Endothelial cell of umbilical vein (primary cell): ENCODE measurements at places on chromosomes 5 and 9.

- no peak for DNase-seq
These were observed 106.9 kb upstream of the ST8SIA4 start for GRCh38 chr5:101009758-101010519.

DNA sequence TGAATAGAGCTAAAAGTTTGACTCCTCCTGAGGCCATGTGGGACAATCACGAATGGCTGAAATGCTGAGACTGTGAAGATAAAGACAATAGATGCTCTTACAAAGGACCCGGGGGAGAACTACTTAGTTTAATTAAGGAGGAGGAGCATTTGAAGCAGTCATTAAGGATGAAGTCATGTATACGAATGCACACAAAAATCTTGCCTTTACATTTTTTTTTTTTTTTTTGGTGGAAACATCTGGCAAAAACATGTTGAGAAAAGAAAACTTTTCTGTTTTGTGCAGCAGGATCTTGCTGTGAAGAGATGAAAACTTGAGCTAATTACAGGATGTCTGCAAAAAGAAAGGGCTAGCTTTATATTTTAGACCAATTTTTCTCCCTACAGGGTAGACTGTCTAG lies 42.3 kb upstream of the NR3C1 start:
- no peak for DNase-seq

GRCh38 chr9:137493364-137494103 lies 34.4 kb upstream of the NSMF start:
- no peak for DNase-seq

GRCh38 chr9:16138561-16139491 lies 586.0 kb downstream of the CCDC171 start:
- no peak for DNase-seq

DNA sequence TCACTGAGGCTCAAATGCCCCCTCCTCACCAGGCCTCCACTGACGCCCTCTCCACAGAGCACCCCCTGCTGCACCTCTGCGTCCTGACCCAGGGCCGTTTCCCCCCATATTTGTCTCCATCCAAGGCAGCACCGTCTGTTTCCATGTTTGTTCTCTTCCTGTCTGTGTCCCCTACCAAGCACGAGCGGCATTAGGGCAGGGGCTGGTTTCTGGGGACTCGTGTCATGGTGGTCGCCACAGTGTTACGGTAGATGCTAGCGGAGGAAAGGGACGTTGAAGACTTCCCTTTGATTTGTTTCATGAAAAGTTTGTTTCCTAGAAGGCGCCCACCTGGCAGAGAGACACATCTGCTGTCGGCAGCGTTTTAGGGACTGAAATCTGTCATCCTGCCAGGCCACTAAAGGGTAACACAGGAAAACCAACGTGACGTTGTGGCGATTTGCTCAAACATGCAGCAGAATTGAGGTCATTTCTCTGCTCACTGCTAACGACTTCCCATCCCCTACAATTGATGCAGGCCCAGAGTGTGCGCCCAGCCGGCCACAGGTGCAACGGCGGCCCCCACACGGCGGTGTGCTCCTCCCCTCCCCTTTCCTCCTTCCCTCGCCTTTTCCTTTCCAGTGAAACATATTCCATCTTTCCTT lies 79.3 kb upstream of the IRX4 start:
- DNase-seq, result no peak

- DNase-seq, result peak; percentile 54
These were observed 11.9 kb downstream of the CAPSL start for GRCh38 chr5:35926389-35927051.

- DNase-seq, result no peak
These were observed 703.4 kb upstream of the GRAMD2B start for GRCh38 chr5:125719681-125720347.

DNA sequence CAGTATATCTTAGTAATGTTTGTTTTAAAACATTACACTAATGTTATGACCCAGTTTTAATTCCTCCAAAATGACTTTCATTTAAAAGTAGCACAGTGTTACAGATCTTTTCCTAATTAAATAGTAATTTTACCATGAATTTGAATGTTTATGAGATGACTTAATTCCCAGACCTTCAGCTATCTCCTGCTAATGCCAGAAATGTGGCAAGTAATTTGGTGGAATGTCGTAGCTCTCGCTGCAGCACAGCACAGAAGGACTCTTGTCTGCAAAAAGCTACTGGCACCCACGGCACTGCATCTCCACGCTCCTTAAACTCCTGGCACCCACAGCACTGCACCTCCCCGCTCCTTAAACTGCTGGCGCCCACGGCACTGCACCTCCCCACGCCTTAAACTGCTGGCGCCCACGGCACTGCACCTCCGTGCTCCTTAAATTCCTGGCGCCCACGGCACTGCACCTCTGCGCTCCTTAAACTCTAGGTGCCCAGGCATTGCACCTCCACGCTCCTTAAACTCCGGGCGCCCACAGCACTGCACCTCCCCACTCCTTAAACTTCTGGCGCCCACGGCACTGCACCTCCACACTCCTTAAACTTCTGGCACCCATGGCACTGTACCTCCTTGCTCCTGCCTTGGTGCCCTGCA lies 163.1 kb downstream of the CDK5RAP2 start:
- DNase-seq, result no peak

GRCh38 chr5:124453221-124454051 lies 293.0 kb downstream of the ZNF608 start:
- DNase-seq, result no peak

DNA sequence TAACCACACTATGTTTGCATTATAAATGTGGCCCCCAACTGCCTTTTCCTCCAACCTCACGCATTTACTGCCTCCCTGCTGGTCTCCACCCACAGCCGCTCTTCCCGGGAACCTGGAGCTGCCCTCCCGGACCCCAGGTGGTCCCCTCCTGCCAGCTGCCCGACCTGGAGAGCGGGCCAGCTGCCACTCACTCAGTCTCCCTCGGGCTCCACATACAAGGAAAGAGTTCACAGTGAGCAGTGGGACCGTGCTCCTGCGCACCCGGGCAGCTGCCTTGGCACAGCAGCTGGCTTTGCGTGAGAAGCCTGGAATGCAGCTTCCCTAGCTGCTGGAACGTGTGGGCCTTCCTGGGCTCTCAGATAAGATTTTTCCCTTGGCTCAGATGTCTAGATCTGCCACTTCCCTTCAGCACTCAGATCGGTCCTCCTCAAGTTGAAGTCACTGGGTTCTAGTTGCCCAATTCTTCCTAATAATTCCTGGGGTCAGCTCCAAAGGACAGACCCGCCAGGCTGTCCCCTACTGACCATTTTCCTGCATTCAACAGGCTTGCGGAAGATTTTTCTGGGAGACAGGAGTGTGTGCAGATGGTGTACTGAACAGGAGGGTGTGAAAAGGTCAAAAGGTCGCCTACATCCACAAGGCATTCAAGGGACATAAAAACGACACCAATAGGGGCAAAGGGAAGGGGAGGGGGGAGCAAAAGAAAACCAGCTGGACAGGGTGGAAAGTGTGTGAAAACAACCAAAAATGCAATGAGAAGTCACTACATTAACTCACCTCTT lies 69.1 kb downstream of the MYO10 start:
- no peak for DNase-seq

DNA sequence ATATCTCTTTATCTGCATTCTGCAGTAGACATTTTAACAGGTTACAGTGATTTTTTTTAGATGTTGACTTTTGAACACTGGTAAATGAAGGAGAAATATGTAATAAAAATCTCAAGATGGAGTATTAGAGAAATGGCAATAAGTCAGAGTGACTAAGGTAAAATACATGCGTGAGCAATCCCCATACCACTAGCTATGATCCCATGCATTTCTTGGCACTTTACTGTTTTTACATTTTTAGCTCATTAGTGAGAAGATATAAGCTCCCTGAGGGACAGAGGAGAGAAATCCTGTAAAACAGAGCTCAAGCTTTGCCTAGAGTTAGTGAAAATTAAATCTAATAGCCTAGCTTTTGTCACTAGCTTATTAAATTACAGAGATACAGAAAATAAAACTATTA lies 181.9 kb upstream of the TRPM3 start:
- DNase-seq, result no peak

DNA sequence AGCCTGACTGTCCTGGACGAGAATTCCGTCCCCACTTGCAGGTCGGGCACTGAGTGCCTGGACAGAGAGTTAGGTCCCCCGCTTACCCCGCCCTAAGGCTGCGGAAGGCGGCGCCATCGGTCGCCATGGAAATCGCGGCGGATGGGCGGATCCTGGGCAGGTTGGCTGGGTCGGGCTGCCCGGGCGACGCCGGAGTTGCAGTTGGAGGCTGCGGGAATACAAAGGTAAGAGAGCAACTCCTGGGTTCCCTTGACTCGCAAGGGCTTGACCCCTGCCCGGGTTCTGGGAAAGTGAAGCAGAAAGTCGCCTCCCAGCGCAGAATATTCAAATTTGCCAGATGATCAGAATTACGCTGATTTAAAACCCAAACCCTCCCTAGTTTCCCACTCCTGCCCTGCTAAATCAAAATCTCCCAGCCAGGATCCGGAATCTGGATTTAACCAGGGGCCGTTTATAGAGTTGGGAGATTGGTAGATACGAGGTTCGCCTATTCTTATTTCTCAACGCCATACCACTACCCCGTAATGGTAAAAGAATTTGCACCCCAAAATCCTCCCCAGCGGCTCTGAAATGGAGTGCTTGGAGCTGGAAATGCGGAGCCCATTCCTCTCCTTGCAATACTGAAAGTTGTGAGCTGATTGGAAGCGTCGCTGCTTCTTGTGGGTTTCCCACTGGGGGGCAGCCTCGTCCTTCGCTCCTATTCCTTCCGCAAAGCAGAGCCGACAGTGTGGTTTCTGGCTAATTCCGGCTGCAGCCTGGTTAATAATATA lies 156.4 kb upstream of the RASEF start:
- DNase-seq, result peak; percentile 84

DNA sequence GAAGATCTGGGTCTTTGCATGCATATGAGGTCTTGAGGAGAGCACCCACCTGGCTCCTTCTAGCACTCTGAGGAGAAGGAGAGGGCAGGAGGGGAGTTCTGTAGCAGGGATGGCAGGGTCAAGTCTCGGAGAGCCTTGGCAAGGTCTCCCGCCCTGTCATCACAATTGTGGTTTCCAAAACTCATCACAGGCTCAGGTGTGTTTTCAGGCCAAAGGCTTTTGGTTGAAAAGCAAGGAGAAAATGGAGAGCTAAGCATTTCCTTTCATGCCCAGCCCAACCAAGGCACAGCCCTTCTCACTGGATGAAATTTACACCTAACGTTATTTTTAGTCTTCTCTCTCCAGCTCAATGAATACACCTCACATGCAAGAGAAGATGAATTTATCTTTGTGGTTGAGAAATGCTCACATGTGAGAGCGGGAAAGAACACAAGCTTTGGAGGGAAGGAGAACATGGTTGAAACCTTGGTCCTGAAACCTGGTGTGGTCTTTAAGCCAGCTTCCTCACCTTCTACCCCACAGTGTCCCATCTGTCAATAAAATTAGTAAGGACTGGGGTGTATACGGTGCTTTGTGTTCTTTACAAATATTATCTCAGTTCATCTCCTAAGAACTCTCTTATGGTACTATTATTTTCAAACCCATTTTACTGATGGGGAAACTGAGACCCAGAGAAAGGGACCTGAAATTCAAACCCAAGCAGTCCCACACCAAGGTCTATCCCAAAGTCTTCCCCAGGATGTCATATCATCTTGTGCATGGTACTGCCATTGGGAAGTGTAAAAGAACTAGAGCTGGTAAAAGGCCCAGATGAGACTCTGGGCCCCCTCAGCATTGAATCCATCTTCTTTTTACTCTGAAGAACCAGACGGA lies 47.8 kb upstream of the CPEB4 start:
- no peak for DNase-seq

- peak; percentile 28 for DNase-seq
These were observed 141.1 kb upstream of the RANBP3L start for GRCh38 chr5:36442796-36443195.

- DNase-seq, result no peak
These were observed 695 bp upstream of the NDFIP1 start for GRCh38 chr5:142107736-142108431.

DNA sequence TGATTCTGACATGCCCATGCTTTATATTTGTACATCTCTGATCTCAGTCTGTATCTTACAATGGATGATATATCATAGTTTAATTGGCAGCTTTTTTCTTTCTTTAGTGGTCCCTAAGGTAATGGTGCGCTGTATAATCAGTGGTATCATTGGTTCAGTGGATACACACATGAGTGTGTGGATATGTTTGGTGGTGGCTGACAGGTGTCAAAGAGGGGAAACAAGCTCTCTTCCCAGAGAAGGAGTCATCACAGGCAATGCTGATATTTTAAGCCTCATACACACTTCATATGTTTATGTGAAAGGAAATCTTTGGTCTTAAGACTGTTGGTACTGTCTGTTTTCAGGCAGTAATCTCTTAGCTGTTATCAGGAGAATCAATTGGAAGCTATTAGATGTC lies 52.1 kb upstream of the KIAA1958 start:
- no peak for DNase-seq

DNA sequence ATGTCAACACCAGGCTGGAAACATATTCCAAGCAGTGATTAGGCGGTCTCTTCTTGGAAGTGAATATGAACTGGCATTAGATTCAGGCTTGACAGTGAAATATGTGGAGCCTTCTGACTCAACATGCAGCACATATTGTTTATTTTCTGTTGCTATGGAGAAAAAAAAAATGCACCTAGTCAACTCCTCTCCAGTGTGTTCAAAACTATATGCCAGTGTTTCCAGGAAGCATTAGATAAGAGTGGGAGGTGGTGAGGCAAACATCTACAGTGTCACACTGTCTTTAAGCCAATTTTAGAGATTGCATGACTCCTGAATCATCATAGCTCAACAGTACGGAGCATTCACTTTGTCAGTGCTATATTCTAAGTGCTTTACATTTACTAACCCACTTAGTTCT lies 117.9 kb downstream of the HCN1 start:
- no peak for DNase-seq

DNA sequence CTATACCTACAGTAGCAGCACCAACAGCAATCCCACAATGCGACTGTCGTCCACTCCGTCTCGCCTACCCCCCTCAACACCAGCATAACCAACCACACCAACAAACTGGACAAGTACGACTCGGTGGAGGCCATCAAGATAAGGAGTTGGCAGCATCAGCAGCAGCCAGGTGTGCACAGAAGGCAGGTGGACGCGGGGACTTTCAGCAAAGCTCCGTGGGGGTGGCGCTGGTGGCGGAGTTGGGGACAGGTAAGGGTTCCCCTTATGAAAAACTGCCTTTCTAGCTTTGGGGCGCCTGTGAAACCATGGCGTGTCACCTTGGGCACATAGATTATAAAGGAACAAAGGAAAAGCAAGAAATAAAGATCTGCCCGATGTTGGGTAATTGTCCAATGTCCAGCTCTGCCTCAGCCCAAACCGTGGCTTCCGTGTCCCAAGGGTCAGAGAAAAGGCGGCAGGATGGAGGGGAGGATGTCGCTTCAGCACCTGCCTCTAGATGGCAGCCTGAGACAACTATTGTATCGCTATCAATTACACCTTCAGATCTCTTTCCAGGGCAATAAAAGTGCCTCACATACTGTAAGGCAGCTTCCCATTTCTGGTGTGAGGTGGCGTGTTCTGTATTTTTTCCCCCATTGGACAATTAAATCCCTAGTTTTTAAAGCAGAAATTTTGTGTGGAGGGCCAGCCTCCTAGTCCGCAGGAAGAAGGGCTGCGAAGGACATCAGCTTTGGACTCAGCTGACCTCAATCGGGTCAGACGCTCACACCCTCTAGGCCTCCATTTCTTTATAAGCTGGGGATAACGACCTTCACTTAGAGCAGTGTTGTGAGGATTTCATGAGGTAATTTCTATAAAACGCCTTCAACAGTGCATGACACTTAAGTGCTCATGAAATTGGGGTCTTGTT lies 58.8 kb downstream of the MTRR start:
- DNase-seq, result peak; percentile 36
